ENCODE measurements at places on chromosomes 5 and 9.
A peak's percentile ranks its signal among the peaks of the same experiment; 100 is the strongest.

DNA sequence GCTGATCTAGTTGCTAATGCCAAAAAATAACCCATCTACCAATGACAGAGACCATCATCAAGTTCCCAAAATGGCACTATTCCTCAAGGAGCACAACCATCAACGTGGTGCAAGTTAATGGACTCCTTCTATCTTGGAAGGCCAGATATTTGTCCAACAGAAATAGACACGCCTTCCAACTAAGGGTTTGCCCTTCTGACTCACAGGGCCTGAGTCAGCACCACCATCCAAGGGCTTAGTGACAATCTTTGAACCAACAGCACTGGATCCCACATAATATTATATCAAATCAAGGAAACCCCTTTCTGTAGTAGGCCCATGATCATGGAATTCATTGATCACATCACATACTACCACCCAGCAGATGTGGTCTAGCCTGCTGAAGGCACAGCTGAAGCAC is 84.3 kb downstream of the MED27 start:
- no peak for DNase-seq

DNA sequence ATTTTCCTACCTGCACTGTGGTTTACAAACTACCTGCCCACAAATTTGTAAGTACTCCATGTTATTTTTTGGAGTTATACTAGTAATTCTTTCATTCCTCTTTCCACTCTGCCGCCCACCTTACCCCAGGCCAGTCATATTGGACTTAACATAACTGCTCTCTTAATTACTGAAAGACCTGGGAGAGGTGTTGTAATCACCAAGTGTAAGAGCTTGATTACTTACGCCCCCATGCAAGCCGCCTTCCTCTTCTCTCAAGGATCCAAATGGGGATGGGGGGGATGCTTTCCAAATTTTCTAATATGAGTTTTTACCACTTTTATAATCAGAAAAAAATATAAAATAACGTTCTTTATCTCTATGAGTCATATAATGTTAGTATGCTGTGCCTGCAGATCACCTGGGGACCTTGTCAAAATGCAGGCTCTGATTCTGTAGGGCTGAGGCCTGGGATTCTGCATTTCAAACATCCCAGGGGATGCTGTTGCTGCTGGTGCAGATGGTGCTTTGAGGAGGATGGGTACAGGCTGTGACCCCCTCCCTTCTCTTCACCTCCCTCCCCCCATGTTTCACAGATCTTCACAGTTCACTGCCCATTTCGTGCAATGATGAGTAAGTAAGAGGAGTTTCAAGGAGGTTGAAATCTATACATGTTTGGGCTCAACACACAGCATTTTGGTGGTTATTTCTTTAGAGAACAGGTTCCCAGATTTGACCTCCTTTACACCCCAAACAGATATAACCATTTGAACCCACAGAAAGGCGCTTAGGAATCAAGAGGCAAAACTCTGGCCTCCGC is 87.3 kb downstream of the SEC61B start:
- DNase-seq: no peak

- no peak for DNase-seq
Measured at GRCh38 chr5:133778636-133779035, 166.3 kb upstream of the FSTL4 start.

GRCh38 chr5:75009556-75010345 is 42.6 kb downstream of the GCNT4 start:
- DNase-seq: no peak

- peak; percentile 75 for DNase-seq
Measured at GRCh38 chr5:170632985-170633234, 129.1 kb downstream of the KCNIP1 start.

- no peak for DNase-seq
Measured at GRCh38 chr5:78526049-78526525, 122.5 kb downstream of the LHFPL2 start.

GRCh38 chr5:116525674-116526073 is 48.9 kb downstream of the SEMA6A start:
- DNase-seq: no peak

DNA sequence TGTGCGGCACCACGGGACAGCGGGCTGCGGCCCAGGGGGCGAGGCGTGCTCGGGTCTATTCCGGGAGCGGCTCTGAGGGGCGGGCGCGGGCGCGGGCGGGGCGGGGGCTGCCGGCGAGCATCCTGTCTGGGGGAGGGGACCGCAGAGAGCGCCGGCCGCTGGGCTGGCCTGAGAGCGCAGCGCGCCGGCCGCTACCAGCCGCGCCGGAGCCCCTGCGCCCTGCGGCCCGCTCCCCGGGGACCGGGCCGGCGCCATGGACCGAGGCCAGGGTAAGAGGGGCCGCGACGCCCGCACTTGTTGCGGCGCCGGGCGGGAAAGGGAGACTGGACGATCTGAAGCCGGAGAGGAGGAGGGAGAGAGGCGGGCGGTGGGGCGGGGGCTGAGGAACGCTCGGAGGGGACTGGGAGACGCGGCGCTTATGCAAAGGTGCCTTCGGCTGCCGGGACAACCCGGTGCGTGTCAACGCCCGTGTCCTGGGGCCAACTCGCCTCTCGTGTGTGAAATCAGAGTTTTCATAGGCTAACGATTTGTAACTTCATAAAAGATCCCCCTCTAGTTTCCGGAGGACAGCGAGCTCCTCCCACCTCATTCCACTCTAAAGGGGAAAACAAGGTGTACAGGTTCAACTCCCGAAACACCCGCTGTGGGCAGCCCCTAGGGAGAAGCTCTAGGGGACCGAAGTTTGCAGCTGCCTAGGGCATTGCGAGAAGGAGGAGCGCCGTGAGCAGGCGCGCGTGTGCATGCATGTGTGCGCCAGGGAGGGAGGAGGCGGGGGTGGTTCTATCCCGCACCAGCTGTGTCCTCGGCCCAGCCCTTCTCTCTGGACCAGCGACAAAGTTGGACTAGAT is at the start of gene AFAP1L1:
AFAP1L1 (plus strand) TSS at position 144 of the 848 bp plus-strand sequence; CDS start at position 254, 110 bp downstream.
- DNase-seq: peak; percentile 58

- no peak for DNase-seq
Measured at GRCh38 chr5:35194635-35195471, 35.4 kb downstream of the PRLR start.

DNA sequence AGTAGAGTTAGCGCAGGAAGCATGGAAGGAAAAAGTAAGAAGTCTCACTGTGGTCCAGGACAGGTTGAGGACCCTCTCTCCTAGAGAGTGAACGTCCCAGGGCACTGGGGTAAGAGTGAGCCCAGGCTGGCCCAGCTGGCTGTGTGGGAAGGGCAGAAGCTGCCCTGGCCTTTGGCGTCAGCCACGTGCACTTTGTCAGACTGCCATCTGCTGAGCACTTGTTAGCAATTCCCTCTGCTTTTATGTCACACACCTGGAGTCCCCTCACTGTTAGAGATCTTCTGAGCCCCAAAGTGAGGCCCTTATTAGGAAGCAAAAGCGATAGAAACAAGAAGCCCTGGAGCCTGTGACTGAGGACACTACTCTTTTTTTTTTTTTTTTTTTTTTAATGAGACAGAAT is 79.1 kb downstream of the UGCG start:
- no peak for DNase-seq

DNA sequence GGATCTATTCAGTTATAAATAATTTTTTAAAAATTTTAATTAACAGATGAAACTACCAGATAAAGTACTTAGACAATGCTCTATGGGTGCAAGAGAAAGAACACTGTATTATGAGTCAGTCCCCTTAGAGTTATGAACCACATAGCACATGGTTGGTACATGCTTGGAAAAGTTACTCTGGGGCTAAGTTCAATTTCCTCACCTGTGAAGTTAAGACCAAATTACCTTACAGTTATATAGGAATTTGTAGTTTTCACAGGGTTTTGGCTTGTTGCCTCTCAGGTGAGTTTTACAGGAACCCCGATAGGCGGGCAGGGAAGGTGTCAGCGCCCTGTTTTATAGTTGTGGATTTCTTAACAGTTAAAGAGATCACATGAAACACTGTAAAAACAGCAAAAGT is 1.2 kb downstream of the PANK3 start:
- DNase-seq: no peak

DNA sequence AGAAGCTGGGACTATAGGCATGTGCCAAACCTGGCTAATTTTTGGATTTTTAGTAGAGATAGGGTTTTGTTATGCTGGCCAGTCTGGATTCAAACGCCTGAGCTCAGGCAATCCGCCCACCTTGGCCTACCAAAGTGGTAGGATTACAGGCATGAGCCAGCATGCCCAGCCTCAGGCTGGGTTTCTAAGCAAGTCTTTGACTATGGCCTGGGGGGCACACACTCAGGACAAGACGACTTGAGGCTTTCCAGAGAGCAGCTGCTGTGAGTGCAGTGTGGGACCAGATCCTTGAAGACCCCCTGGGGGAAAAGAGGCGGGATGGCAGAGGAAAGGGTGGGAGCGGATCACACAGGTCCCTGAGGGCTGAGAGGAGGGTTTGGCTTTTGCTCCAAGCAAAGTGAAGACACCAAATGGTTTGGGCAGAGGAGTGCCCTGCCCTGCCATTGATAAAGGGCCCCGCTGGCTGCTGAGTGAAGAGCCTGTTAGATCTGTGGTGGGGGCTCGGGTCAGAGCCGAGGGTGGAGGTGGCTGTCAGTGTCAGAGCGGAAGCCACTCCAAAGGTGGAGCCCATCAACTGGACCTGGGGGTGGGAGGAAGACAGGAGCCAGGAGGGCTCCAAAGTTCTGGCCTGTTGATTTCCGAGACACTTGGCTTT is 46.8 kb upstream of the FUBP3 start:
- no peak for DNase-seq

- no peak for DNase-seq
Measured at GRCh38 chr5:178548746-178549145, 41.4 kb downstream of the COL23A1 start.

- DNase-seq: no peak
Measured at GRCh38 chr5:109305352-109305751, 104.4 kb downstream of the PJA2 start.

DNA sequence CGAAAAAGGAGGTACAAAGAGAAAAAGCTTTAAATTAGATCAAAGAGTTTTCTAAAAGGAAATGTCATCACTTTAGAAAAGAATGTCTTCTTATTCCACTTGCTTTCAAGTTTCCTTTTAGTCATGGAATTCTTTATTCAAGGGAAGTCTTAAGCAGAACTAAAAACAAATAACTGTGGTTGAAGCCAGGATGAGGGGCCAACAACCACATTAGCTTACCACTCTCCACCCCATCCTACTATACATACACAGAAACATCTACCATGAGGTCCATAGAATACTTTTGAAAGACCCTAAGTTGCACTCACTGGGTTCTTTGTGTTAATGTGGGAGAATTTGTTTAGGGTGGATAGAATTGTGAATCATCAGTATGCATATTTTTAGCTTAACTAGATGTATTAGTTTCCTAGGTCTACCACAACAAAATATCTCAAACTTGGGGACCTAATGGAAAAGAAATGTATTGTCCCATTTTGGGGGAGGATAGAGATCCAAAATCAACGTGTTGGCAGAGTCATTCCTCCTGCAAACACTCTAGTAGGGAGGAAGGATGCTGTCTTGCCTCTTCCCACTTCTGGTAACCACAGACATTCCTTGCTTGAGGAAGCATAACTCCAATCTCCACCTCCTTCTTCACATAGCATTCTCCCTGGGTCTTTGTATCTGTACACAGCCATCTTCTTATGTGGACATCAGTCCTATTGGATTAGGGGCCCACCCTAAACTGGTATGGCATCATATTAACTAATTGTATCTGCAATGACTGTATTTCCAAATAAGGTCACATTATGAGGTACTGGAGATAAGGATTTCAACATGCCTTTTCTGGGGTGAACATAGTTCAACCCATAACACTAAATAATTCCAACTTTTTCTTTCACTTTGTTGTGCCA is 239.4 kb downstream of the LURAP1L start:
- DNase-seq: no peak

DNA sequence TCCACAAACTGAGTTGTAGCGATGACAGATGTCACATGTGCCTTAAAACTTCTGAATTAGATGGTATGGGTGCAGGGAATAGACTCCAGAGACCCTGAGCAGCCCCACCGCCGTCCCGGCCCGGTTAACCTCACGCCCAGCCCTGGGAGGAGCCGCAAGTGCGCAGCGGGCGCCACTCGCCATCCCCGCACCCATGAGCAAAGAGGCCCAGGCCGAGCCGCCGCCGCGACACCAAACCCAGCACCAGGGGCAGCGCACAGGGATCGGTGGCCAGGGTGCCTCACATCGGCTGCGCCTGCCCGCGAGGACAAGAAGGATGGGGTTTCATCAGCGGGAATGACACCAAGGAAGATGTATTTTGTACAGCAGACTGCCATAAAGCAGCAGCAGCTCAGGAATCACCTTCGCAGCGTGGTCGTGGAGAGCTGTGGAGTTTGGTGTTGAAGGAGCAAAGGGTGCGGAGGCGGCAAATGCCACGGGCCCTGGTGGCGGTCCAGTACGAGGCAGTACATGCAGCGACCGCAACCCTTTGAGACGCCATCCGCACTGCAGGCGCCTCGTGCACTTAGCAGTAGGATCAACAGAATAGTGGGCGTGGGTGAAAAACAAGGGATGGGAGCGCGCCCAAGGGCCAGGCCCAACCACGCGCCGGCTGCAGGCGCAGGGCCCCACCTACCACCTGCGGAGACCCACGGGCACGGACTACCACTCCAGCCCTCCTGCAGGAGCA is 89.7 kb downstream of the ZNF366 start:
- no peak for DNase-seq
